ENCODE measurements at places on chromosomes 16 and 17.

GRCh38 chr16:2236337-2237101, at the start of gene DNASE1L2:
Gene DNASE1L2, plus strand, starts transcription at chr16:2236444. Its CDS starts 373 bp downstream, at chr16:2236817.
- no peak for DNase-seq

GRCh38 chr16:72073560-72074230, 10.7 kb downstream of the HPR start:
- no peak for DNase-seq

GRCh38 chr16:89556750-89557689, 3.5 kb upstream of the RPL13 start:
- peak; percentile 81 for DNase-seq

DNA sequence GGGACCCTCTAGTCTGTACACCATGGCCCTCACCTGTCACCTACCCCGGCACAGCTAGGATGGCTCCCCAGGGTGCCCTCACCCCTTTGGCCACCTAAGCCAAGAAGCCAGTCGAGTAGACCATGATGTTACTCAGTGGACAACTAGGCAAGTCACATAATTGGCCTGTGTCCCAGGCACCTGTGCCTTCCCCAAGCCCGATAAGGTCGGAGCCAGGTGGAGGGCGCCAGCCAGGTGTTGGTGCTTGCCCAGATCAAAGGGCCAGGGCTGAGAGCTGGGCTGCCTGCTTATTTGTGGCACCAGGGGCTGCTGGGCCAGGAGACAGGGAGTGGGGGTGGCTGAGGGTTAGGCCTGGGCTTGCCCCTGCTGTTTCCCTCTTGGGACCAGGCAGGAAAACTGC, 16.8 kb downstream of the SPNS2 start:
- no peak for DNase-seq

GRCh38 chr17:47184681-47185080, 4.4 kb downstream of the CDC27 start:
- no peak for DNase-seq

GRCh38 chr17:66524877-66525276, 222.5 kb downstream of the PRKCA start:
- no peak for DNase-seq

DNA sequence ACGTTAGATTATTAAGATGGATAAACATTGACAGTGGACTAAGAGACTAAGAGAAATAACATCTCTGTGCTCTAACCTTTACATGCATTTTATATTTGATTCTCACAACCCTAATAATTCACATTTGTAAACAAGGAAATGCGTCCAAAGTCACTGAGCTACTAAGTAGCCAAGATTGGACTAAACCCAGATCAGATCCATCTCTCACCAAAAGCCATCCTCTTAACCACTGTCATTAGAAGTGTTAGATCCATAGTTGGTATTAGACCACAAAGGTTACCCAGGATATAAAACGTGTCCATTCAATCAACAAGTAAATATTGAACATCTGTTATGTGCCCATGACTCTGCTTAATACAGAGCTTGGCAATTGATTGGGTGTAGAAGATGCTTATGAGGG, 5.2 kb downstream of the HSD17B2 start:
- no peak for DNase-seq

DNA sequence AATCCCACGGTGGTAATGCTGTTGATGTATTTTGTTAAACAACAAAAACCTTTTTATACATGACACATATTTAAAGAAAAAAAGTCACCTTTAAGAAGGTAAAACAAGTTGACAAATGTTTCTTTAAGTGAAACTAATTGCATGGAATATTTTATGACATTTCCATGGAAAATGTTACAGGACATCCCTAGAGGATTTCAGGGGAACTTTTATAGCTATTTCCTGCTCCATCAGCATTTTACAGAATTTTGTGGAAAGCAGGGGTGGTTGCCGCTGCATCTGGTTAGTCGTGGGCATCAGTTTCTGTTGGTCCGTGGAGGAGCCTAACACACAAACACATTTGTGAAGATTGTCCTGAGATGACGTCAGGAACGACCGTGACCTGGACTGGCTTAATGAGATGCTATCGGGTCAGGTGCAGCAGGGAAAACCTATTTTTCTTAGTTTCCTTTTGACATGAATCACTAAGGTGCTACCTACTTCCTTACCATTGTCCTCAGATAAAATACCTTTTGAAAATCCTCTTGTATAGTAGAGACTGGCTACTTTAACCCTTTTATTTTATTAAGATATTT, 305.1 kb downstream of the MAP2K6 start:
- DNase-seq, result no peak

DNA sequence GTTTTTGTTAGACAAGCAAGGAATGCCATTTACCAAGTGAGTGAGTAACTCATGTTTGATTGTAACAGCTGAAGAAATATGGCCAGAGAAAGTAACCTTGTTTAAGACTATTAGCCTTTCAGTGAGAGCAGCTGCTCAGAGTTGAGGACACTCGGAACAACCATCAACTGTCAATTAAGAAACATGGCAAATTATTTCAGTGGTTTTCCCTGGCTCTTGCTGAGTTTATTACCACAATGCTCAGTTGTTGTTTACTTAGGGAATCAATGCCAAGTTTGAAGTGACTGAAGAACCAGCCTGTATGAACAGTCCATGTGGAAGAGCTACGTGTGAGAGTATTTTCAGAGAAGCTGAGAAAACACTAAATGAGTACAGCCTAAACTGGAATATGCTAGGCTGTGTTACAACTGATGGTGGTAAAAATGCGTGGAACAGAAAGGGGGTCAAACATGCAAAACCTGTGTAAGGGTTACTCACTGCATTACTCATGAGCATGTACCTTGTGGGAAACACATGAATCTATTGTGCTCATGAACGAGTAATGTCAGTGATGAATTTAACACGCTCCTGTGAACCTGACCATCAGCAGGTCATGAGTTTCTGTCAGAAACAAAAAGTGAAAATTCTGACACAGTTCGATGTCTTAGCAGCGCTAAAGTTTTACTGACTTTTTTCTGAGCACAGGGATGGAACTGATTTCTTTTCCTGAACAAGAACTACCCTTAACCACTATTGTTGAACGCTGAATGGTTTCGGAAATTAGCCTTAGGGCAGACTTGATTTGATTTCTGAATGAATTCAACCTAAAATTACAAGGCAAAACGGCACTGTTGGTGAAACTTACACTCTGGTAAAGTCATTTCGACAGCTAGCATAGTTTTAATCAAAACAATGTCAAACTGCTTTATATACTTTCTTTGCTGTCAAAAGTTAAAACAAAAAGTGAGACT, 33.5 kb downstream of the GNA13 start:
- DNase-seq, result no peak

- no peak for DNase-seq
Measured at GRCh38 chr17:30832438-30833124, 815 bp downstream of the ATAD5 start.

GRCh38 chr17:80260791-80261158, at the start of gene RNF213:
Gene RNF213, plus strand, starts transcription at chr17:80260852. Its CDS starts 2,830 bp downstream, at chr17:80263682.
- peak; percentile 44 for DNase-seq

- no peak for DNase-seq
Measured at GRCh38 chr16:89035669-89036570, 57.7 kb upstream of the ACSF3 start.

DNA sequence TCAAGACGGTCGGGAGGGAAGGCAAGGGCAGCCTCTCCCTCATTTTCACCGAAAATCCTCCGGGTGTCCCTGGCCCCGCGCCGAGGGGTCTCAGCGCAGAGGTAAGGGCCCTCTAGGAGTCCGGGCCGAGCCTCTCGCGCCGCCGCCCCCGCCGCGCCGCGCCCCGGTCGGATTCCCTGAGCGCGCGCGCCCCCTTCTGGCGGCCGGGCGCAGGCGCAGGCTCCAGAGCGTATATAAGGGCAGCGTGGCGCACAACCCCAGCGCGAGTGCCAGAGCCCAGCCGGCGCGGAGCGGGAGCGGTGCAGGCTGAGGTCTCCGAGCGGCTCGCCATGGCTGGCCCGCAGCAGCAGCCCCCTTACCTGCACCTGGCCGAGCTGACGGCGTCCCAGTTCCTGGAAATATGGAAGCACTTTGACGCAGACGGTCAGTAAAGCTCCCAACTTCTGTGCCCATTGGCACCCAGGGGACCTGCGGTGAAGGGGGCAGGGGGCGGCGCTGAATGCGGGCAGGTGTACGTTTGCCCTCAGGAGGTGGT, at the start of gene CALB2:
Gene CALB2 (plus strand): TSS at position 260 of the 535 bp plus-strand sequence. CDS start 70 bp downstream, at position 330.
- peak; percentile 61 for DNase-seq

GRCh38 chr17:45021607-45022287, 29.7 kb downstream of the DCAKD start:
- peak; percentile 59 for DNase-seq

DNA sequence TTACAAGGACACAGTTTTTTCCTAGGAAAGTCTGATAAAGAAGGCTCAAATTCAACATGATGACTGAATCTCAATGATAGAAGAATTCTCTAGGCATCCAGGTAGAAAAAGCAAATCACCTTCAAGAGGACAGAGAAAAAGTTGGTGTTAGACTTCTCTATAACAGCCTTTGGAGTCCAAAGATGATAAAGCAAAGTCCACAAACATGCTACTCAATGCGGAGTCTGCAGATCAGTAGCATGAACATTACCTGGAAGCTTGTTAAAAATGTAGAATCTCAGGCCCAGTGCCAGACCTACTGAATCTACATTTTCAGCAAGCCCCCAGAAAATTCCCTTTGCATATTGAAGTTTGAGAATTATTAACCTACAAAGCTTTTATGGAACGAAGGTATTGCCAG, 41.4 kb upstream of the MAP2K6 start:
- no peak for DNase-seq

GRCh38 chr17:45052052-45052772, 780 bp upstream of the DCAKD start:
- peak; percentile 7 for DNase-seq

DNA sequence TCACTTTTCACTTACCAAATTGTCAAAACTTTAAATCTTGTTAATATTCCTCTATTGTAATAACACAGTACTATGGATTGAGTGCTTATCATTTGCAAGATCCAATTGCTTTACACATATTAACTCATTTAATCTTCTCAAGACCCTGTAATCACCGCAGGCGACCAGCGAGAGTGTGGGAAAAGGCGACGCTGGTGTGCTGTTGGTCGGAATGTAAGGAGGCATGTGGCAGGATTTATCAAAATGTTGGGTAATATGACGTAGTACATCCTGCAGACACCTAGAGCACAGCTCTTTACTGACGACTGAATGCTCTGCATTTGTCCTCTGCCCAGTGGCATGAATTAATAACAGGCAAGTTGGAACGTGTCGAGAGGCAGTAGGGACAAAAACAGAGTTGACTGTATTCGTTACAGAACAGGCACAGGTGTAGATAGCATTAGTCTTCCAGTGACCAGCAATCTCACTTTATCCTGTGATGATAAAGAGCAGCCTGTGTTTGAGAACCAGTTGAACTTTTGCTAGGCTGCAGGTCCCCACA, 80.3 kb downstream of the TNRC6C start:
- no peak for DNase-seq

DNA sequence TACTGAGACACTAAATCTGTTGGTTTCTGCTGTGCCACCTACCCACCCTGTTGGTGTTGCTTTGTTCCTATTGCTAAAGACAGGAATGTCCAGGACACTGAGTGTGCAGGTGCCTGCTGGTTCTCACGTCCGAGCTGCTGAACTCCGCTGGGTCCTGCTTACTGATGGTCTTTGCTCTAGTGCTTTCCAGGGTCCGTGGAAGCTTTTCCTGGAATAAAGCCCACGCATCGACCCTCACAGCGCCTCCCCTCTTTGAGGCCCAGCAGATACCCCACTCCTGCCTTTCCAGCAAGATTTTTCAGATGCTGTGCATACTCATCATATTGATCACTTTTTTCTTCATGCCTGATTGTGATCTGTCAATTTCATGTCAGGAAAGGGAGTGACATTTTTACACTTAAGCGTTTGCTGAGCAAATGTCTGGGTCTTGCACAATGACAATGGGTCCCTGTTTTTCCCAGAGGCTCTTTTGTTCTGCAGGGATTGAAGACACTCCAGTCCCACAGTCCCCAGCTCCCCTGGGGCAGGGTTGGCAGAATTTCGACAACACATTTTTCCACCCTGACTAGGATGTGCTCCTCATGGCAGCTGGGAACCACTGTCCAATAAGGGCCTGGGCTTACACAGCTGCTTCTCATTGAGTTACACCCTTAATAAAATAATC, 14.6 kb downstream of the STH start:
- no peak for DNase-seq

- peak; percentile 23 for DNase-seq
Measured at GRCh38 chr17:42980766-42981397, 517 bp downstream of the RUNDC1 start.

GRCh38 chr16:87332150-87332549, 15.0 kb upstream of the C16orf95 start:
- no peak for DNase-seq

- no peak for DNase-seq
Measured at GRCh38 chr17:30933966-30934365, 12.2 kb downstream of the ADAP2 start.

GRCh38 chr16:12323007-12323758, 346.6 kb downstream of the SNX29 start:
- DNase-seq, result no peak

GRCh38 chr17:55925440-55925839, 174.6 kb downstream of the PCTP start:
- no peak for DNase-seq

- DNase-seq, result no peak
Measured at GRCh38 chr17:12619459-12620199, 46.1 kb upstream of the MYOCD start.

DNA sequence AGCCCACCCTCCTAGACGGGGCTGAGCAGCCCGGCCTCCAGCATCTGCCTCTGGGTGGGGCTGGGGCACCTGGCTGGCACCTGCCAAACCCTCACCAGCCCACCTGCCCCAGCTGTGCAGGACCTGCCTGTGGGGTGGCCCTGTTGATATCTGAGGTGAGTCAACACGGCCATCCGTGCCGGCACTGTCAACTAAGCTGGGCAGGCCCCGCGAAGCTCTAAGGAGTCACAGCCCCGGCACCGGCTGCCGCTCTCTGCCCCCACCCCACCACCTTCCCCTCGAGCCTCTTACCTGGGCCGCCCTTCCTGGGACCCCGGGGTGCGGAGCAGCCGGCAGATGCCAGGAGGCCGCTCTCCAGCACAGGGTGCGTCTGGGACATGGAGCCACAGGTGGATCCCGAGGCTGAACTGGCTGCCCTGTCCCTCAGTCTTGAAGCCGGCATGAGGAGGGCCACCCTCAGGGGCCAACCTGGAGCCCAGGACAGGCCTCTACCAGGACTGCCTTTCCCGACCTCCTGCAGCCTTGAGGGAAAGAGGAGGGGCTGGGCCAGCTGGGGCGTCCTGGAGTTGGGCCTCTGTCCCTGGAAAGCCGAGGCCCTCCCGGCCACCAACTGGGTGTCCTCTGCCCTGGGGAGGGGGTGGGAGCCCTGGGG, 515 bp downstream of the CBFA2T3 start:
- DNase-seq, result no peak

DNA sequence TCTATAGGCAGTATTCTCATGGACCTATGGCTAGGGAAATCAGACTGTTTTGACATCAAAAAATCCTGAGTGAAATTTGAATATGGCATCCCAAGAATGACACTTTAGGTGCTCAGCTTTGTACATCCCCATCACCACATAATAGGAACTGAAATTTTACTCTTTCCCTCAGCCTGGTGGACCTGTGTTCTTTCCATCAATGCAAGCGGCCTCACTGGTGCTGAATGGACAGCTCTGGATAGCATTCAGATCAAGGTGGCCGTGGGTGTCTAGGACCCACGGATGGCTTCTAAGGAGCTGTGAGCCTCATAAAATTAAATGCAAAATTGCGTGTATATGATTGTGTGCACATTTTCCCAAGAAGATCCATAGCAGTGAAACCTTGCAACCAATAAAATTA, 152.6 kb downstream of the MAP2K6 start:
- no peak for DNase-seq

All from activated T-cell treated with anti-CD3 and anti-CD28 coated beads for 1 hour (primary cell).